ENCODE measurements at places on chromosomes 1 and 21. TPM values are rescaled to one million over a fixed set of nuclear protein-coding genes. Genes with fewer than 3 reads are reported as not detected.

DNA sequence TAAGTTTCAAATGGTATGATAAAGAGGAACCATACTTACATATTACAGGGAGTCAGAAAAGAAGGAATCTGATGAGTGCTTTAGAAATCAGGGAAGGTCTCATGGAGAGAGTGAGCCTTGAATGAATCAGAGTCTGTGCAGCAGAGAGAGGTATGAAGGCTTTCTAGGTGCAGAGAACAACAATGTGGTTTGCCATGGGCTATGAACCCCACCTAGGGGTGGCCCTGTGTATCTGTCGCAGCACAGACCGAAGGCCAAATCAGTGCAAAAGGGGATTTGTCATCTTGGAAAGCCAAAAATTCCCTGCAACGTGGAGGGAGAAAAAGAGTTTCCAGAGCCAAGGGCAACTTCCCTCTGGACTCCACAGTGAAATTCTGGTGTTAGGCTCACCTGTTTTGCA, 3.5 kb downstream of the PAPPA2 start:
- DNase-seq: no peak

The MARK1 gene
- total RNA-seq: 1.0 TPM

GRCh38 chr1:236654957-236655356, 31.3 kb upstream of the ACTN2 start:
- no peak for DNase-seq

DNA sequence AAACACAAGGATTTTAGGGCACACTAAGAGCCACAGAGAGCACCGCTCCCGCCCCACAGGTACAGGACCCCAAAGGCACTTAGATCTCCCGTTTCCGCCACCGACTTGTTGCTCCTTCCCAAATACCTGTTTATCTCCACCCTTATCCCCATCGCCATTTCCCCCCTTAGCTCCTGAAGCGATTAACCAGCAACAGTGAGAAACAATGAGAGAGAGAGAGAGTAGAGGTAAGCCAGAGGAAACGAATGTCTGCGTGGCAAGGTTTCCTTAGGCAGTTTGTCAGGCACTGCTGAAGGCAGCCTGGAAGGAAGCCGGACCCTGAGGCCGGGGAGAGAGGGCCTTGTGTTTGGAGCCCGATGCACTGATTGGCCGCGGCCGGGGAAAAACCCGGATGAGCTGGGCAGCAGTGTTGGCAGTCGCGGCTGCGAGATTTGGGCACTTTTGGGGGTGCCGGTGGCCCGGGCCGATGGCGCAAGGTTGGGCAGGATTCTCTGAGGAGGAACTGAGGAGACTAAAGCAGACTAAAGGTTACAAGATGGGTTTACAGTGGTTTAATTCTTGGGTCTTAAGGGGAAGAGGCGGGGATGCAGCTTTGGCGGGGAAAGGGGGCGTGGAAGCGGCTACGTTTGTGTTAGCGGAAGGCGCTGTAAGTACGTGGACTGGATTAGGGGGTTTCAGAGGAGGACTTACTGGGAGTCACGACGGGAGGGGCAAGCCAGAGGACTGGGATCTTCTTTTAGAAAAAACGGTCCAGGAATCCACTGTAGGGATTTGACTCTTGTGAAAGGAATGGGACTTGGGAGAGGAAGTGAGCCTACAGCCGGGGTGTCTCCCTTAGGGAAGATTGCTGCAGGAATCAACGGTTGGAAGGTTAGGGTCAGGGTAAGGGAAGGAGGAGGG, at the start of gene GORAB:
Gene GORAB, plus strand, starts transcription at position 409 of the 900 bp plus-strand sequence. Its CDS starts 58 bp downstream, at position 467.
- DNase-seq: peak; percentile 85

- no peak for DNase-seq
Observed at GRCh38 chr1:9603766-9604753, 15.3 kb downstream of the TMEM201 start.

The OR2L3 gene
- total RNA-seq: not detected

The CNKSR1 gene
- 11.3 TPM for total RNA-seq

The PDZK1 gene
- total RNA-seq: 3.4 TPM

DNA sequence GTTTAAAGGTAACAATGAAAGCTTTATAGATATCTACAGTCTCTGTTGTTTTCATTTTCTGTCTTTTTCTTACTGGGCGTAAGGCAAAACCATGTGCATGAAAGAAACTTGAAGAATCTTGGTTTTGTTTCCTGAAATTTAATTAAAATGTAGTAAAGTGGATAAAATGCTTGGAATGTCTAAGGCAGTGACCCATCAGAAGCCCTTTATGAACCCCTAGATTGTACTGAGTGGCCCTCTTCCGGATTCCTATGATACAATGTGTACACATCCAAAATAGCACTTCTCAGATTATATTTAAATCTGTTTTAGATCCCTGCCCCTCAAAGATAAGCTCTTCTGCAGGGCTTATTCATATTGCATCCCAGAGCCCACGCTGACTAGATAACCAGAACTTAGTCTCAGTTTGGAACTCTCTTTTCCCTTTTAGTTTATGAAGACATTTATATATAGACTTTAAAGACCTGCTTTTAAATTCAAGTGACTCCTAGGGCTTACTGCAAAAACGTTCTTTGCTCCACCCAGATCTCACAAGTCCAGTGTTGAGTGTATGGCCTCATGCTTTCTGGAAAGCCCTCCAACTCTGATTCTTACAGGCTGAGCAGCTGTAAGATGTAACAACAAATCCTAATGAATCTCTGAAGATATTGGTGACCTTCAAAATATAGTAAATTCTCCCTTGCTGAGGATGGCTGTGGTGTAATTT, 142.9 kb downstream of the LRRC7 start:
- DNase-seq: no peak

- DNase-seq: no peak
Observed at GRCh38 chr1:71311376-71311775, 230.5 kb upstream of the ZRANB2 start.

GRCh38 chr1:174623324-174624035, 175.7 kb downstream of the GPR52 start:
- DNase-seq: no peak

GRCh38 chr1:83857103-83857502, 141.8 kb downstream of the TTLL7 start:
- DNase-seq: no peak

The PLA2G2F gene
- not detected for total RNA-seq

DNA sequence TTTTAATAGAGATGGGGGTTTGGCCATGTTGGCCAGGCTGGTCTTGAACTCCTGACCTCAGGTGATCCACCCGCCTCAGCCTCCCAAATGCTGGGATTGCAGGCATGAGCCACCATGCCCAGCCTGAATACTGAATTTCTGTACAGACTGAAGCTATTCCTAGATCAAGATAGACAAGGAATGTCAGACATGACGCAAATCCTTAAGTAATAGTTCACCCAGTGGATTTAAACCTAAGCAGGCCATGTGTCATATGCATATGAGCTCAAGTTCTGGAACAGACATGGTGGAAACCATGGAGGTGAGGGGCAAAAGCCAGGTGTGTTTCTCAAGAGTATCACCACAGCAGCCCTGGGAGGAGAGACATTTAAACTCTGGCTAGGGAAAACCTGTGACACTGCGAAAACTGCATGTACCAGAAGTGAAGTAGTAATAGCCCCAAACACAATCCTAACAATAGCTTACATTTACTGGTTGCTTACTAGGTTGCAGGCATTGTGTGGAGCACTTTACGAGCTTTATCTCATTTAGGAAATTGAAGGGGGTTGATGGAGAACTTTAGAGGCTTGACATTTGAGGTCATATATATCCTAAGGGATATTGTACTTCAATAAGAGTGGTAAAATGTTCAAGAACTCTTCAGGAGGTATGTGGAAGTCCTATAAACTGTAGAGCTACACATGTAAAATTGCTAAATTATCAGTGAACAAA, 31.7 kb upstream of the MAN1A2 start:
- no peak for DNase-seq

The CEP85 gene
- total RNA-seq: 6.6 TPM

GRCh38 chr1:166129006-166129405, 37.8 kb downstream of the FAM78B start:
- DNase-seq: no peak

The BLZF1 gene
- 7.8 TPM for total RNA-seq

The CFHR5 gene
- not detected for total RNA-seq

The SAMD13 gene
- 0.60 TPM for total RNA-seq

DNA sequence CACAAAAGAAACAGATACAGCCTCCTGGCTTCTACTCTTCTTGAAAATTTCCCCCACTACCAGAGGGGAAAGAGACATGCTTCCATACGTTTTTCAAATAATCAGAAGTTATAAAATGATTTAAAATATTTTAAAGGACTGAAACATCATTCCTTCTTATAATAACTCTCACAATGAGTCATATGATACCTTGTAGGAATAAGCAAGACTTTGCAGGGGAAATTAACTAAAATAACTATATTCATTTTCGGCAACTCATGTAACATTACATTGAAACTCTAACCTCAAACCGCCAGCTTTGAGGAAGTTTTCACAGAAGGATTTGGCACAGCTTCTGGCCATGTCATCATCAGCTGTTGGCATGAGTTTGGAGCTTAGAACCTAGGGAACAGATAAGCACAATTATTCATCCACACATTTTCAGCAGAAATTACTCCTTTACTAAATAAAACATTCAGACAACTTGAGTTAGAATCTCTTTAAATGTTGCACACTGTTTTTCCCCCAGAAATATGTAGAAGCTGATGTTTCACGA, 85.9 kb downstream of the USP24 start:
- no peak for DNase-seq

DNA sequence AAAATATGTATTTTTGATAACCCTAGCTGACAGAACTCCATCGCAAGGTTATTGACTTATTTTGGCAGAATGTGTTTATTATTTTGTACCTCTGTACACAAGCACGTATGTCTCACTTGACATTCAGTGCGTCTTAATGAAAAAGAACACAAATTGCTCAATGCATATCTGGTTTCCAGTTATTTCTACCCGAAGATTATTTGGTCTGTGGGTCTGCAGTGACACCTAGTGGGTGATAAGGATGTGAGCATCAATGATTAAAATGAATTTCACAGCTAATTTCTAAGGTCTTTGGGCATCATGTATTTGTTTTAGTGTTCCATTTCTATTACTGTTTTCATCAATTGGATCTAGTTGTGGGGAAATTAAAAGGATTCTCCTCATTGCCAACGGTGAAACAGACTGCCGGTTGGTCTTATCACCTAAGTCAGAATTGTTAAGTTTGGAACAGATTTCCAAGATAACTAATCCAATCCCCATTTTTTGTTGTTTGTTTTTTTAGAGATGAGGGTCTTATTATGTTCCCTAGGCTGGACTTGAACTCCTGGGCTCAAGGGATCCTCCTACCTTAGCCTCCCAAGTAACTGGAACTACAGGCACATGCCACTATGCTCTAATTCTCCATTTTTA, 13.9 kb downstream of the DDX20 start:
- DNase-seq: no peak

GRCh38 chr1:204405988-204406387, 5.6 kb downstream of the PPP1R15B start:
- no peak for DNase-seq

DNA sequence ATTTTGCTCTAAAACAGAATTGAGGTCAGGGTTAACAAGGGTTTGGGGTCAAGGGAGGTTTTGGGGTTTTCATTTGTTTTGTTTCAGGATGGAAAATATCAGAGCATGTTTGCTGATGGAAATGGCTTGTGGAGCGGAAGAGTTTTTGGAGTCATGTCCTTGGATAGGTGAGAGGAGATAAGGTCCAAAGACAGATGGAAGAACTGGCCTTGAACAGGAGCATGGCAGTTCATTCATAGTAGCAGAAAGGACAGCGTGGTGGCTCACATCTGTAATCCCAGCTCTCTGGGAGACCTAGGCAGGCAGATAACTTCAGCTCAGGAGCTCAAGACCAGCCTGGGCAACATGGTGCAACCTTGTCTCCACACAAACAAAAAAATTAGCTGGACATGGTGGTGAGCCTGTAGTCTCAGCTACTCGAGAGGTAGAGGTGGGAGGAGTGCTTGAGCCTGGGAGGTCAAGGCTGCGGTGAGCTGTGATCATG, 65.1 kb downstream of the MAB21L3 start:
- no peak for DNase-seq

DNA sequence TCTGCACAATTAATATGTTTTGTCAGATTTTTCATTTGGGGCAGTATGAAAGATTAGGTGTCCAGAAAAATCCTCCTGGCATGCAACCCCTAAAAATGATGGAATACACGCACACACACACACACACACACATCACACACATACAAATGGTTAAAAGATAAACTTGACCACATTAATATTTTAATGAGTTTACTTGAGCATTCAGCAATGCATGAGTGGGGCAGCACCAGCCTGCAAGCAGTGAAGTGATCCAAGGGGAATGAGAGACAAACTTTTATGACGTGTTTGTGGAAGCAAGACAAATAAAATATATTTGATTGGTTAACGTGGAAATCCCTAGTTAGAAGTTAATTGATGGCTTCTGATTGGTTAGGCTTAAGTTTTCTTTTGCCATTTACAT, 29.1 kb upstream of the SOAT1 start:
- DNase-seq: no peak

- no peak for DNase-seq
Observed at GRCh38 chr1:118183586-118183985, 1.4 kb downstream of the SPAG17 start.

The DNASE2B gene
- total RNA-seq: 0.15 TPM

DNA sequence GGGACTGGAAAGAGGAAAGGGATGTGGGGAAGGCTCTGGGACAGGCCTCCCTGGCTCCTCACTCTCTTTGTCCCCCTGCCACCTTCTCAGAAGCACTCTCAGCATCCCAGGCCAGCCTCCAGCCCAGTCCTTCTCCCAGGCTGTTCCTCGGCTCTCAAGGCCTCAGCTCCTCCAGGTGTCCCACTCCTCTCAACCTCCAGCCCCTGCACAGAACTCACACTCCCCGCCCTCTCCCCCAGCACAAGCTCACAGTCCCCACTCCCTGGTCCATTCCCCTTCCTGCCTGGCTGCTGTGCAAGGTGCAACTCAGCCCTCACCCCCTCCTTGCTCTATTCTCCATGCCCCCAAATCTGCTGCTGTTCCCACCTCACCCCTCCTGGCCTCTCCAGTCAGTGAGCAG, 185.0 kb downstream of the HIVEP3 start:
- DNase-seq: no peak

GRCh38 chr21:18887922-18888602, 484.5 kb upstream of the TMPRSS15 start:
- no peak for DNase-seq

The AGRN gene
- 107 TPM for total RNA-seq

DNA sequence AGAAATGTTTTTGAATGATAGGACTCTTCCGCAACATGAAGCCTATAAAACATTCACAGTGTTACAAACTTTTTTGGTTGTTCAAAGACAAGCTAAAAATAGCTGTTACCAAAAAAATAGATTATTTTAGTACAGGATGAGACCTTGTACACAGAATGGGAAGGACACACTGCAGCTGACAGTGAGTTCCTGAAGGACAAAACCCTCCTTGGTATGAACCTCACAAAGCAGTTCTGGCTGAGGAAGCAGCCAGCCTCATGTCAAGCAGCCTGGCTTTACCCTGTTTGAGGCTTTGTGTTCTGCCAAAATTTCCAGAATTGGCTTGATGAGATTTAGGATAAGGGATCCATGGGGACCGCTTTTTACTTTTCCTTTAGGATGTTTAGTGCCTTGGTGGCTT, 93.7 kb downstream of the RGL1 start:
- no peak for DNase-seq

The AZIN2 gene
- 1.9 TPM for total RNA-seq

All from pancreas (tissue), 10 donors.